ENCODE measurements at places on chromosomes 7 and 10. TPM values are rescaled to one million over a fixed set of nuclear protein-coding genes. Genes with fewer than 3 reads are reported as not detected.

Gene OR9A4
- total RNA-seq: not detected

Gene CALML3
- total RNA-seq: not detected

Gene C10orf67
- total RNA-seq: 0.11 TPM

Gene TLL2
- 3.0 TPM for total RNA-seq

Gene FZD8
- total RNA-seq: 8.6 TPM

Gene SVOPL
- total RNA-seq: 1.1 TPM

Gene MKI67
- total RNA-seq: 83.3 TPM

Gene AHR
- 9.7 TPM for total RNA-seq

Gene FEZF1
- total RNA-seq: 12.9 TPM

Gene TET1
- 68.5 TPM for total RNA-seq

Gene CRYGN
- 1.0 TPM for total RNA-seq

Gene TFR2
- total RNA-seq: 5.7 TPM

GRCh38 chr10:72309290-72310240, 35.8 kb downstream of the DDIT4 start:
- no peak for DNase-seq

DNA sequence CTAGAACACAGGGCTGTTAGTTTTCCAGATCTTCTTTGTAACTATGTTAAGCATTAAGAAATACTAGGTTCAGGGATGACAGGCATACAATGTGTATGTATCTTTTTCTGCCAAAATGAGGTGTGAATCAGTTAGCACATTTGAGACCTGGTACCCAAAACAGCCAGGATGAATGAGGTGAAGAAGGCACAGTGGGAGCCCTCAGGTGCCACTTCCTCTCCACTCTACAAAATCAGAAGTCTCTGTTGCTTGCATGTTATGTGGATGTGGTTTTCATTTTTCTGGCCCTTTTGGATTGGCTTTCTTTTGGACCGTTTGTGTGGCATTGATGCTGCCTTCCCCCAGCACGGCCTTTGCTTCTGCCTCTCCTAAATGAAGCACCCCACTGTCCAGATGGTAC, 15.4 kb upstream of the TBXAS1 start:
- no peak for DNase-seq

DNA sequence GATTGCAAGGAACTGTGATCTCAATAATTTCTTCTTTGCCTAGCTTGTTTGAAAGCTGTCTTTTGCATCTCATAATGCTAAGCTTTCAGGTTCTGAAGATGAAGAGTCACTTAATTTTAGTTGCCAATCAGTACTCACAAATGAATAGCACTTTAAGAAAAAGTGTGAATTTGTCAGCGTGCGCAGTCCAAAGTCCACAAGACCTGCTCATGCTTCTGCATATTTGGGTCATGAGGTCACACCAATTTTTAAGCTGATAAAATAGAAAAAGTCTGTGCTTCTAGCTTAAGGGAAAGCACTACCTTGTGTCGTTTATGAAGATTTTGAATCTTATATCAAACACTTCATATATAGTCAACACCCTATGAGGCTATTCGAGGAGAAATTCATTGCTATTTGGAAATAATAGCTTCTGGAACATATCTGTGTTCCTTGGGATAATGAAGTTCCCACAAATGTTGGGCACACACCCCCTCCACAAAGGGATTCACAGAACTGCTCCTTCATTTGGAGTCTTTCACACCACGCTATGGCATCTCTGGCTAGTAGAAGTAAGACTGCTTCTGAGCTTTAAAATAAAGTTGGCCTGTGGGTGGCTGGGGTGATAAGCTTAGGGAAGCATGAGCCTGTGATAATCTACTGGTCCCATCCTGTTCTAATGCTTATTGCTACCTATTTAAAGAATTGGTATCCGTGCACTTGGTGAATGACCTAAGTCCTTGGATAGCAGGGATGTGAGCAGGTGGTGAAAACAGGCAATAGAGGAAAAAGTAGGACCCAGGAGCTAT, 33.3 kb downstream of the A1CF start:
- DNase-seq: no peak

- no peak for DNase-seq
These were observed 13.6 kb downstream of the CFTR start for GRCh38 chr7:117493460-117493859.

DNA sequence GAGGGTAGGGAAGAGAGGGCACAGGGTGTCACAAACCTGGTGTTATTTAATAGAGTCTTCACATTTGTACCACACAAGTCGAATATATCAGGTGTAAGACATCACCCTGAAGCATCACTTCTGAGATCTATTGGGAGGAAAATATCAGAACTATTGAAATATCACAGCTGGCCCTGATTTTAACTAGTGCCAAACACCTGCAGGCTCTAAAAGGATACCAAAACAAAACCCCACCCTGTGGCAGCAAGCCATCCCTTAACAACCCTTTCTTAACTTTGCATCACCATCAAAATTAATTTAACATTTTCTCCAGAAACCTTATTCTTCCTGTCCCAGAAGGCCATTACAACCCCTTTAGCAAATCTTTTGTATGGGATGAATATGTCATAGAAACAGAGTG, 365.4 kb downstream of the SUGCT start:
- no peak for DNase-seq

GRCh38 chr10:73183667-73184281, 15.9 kb downstream of the FAM149B1 start:
- DNase-seq: no peak

DNA sequence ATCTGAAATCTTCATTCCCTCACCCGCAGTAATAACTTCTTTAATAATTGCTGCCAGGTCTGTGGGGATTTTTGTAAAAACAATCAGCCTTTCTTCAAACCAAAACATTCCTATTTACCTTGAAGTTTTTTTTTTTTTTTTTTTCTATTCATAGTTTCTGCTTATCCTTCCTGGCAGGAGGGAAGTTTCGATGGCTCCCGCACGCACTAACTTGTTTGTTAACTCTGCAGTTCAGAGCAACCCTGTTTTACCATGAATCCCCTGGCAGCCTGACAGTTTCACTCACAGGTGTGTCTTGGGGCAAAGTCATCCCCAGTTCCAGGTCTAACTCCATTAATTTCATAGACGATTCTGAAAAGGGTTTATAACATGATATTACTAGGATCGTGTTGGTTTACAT, 149.3 kb downstream of the KLF6 start:
- DNase-seq: no peak

DNA sequence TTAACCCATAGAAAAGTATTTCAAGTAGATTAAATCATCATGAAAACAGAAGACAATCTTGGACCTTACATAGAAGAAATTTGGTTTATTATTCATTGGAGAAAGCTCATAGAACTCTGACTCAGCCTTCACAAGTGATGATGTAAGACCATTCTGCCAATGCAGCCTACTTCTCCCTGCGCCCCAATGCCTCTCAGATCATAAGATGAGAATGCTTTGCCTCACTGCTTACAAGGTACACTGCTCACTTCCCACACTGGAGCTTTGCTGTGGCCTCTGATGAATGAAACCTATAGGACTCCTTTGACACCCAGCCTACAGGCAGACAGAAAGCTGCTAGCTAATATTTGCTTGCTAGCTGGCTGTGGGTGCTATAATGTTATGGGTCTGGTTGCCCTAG, 569.4 kb upstream of the STEAP1 start:
- no peak for DNase-seq

DNA sequence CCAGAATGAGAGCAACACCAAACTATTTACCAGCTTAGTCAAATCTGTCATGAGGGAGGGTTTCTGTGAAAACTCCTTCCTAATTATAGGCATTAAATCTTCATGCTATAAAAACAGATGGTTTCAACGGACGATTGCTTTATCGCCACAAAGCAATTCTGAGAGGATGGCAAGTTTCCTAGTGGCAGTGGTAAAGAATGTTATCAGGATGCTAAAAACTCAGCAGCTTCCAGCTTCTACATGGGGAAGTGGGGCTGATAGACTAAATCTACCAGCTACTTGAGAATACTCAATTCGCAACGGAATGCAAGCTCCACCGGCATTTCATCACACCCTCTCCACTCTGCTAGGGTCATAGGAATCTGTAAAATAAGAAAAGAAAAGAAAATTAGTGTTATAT, 41.8 kb downstream of the JCAD start:
- DNase-seq: no peak

GRCh38 chr10:101781655-101781983, 1.6 kb downstream of the NPM3 start:
- no peak for DNase-seq

DNA sequence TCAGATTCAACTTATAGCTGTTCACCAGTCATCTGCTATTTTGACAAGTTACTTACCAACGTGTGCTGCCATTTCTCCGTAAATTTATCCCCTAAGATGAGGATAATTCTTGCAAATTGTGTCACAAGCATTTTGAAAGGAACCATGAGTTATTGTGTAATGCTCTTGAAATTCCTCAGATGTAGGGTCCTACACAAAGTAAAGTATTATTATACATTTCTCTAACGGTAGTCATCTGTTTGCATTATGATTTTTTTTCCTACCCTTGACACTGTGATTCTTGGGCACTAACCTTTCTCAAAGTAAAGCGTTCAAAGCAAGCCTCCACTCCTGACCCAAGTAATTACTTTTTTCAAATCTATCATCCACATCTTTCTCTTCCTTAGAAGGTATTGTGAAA, 8.1 kb downstream of the HERC4 start:
- DNase-seq: no peak

DNA sequence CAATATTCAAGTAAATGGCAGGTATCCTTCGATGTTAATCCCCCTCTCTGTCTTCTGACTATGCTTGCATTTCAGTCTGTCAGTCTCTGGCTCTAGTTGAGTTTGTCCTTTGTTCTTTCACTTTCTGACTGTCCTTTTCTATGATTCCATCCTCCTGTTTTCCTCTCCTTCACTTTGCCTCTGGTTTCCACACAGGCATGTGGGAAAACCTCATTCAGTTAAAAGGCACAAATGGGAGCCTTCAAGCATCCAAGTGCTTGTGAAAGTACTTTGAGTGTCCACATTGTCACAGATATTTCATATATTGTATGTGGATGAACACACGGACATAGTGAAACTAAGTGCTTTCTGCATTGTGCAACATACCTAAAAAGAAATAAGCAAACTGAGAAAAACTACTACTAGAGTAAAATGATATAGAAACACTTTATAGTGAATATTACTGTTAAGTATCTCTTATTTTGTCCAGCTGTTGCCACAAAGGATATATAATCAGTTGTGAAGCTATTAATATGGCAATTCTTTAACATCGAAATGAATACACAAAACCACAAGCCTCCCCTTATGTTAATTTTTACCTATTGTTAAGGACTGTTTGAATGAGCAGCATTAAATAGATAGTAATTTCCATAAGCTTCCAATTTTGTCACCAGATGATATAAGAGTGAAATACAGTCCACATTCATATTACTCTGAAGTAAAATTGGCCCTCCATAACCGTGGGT, 71.7 kb downstream of the NRBF2 start:
- no peak for DNase-seq

- DNase-seq: no peak
These were observed 223.0 kb downstream of the SNX10 start for GRCh38 chr7:26514633-26515032.

DNA sequence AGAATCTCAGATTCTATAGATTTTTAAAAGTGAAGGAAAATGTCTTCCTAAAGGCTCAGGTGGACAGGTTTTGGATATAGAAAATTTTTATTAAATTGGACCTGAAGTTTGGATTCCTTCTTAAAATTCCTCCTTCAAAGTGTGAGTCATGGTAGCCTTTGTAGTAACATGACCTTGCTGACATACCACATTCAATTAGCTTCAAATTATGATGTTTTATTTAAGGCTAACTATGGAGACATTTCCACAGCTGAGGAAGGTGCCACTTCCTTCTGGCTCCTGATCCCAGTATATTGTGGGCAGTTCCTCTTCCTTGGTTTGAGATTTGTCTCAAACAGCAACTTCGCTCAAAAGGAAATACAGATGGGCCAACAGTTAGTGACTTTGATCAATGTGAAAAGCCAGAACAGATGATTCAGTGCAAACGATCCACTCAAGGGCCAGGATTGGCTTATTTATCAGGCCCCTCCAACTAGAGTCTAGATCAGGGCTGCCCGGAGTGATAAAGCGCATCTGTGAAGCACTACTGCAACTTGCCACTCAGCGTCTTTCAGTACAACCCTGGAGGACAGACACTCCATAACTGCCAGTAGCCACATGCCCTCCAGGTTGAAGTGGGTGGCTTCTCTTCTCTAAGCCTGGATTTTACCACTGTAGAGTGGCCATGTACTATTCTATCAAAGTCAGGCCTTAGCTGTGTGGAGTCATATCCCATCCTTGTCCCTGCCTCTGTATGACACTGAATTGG, 573.5 kb downstream of the KIF20B start:
- no peak for DNase-seq

- DNase-seq: no peak
These were observed 15.4 kb downstream of the CCDC136 start for GRCh38 chr7:128807191-128807590.

GRCh38 chr10:4708123-4708759, 117.8 kb upstream of the AKR1E2 start:
- DNase-seq: peak; percentile 83

GRCh38 chr7:46853451-46853850, 728.5 kb downstream of the TNS3 start:
- no peak for DNase-seq

DNA sequence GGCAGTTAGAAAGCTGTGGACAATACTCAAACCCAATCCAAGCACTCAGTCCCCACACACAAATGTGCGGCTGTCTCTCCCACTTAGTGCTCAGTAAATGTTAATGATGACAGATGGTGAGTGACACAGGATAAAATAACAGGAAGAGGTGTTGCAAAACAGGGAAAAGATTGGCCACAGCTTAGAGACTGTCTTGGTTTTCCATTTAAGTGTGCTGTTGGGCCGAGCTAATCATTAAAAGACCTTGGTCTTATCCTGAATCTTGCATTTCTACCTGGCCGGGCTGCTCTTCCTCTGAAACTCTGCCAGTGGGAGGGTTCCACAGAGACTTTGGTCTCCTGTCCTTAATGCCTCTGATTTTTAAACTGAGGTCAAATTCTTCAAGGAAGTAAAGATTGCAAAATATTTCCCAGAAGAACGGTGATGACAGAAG, 113.1 kb upstream of the RNF32 start:
- no peak for DNase-seq

DNA sequence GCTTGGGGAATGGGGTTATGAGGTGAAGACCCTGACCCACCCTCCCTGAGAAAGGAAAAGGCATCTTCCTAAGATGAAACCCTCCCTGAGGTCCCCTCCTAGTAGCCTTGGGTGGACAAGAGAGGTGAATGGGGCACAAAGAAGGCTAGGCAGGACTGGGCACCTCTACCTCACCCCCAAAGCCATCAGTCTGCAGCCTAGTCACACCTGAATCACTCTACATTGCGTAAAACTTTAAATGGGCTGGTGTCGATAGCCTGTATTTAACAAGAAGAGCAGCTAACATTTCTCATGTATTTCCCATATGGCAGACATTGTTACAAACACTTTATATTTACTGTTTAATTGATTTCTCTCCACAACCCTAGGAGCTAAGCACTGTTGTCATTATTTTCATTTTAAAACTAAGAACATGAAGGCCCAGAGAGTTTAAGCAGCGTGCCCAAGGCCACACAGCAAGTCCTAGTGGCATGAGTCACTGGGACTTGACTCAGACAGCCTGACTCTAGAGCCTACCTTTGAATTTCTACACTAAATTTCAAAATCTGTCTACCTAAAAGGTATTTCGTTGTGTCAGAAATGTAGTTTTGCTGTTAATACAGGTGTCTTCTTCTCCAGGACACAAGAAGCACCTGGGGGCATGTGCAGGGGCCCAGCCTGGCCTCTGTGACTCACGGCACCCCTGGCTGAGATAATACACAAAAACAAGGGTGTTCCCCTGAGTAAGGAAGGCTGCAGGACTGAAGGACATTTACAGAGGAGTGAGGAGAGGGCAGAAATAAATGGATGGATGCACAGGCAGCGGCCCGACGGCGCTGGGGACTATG, 3.4 kb downstream of the AOC1 start:
- DNase-seq: no peak
